CD4-positive, alpha-beta T cell treated with Interleukin-21 for 1 hour (primary cell): ENCODE measurements at places on chromosomes 5 and 9.

DNA sequence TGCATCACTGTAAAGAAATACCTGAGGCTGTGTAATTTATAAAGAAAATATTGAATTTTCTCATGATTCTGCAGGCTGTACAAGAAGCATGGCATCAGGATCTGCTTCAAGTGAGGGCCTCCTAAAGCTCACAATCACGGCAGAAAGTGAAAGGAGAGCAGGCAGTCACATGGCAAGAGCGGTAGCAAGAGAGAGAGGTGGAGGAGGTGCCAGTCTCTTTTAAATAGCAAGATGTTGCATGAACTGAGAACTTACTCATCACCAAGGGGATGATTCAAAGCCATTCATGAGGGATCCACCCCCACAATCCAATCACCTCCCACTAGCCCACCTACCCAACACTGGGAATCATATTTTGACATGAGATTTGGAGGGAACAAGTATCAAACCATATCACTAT lies 184.5 kb upstream of the PAPPA start:
- no peak for DNase-seq

DNA sequence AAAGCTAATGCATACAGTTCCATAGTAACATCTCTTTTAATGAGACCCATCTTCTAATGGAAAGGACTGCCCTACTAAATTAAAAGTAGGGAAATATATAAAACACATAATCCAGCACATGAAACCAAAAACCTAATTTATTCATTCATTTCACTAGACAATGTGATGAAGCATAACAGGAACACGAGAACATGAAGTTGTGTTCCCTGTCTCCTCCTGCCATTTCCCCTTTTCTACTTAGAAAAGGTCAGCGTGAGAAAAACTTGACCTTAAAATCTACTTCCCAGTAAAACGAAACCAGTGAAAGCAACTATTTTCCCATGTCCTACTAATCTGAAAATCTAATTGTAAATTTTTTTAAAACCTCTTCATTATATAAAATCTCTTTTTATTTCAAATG lies 847.5 kb downstream of the TLE1 start:
- no peak for DNase-seq

GRCh38 chr5:68369023-68369359 lies 153.4 kb downstream of the PIK3R1 start:
- peak; percentile 13 for DNase-seq

GRCh38 chr9:79371948-79372555 lies 199.7 kb upstream of the TLE4 start:
- no peak for DNase-seq

DNA sequence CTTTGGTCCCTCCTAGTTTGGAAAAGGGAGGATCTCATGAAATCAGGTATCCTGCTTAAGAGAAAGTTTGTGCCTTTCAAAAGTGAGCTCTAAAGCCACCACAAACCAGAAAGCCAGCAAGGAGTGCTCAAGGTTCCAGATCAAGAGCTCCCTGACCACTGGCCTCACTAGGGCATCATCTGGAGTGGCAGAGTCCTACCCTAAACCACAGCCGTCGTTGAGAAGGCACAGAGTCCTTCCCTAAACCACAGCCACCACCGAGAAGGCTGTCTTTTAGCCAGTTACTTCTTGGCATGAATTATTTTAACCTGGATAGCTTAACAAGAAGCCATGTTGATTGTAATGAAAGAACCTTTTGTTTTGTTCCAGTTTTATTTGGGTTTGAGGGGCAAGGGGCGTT lies 102.9 kb downstream of the FRMD3 start:
- DNase-seq: no peak

GRCh38 chr5:158751961-158752655 lies 347.6 kb downstream of the EBF1 start:
- no peak for DNase-seq

GRCh38 chr5:152488869-152489268 lies 83.8 kb upstream of the NMUR2 start:
- DNase-seq: no peak

DNA sequence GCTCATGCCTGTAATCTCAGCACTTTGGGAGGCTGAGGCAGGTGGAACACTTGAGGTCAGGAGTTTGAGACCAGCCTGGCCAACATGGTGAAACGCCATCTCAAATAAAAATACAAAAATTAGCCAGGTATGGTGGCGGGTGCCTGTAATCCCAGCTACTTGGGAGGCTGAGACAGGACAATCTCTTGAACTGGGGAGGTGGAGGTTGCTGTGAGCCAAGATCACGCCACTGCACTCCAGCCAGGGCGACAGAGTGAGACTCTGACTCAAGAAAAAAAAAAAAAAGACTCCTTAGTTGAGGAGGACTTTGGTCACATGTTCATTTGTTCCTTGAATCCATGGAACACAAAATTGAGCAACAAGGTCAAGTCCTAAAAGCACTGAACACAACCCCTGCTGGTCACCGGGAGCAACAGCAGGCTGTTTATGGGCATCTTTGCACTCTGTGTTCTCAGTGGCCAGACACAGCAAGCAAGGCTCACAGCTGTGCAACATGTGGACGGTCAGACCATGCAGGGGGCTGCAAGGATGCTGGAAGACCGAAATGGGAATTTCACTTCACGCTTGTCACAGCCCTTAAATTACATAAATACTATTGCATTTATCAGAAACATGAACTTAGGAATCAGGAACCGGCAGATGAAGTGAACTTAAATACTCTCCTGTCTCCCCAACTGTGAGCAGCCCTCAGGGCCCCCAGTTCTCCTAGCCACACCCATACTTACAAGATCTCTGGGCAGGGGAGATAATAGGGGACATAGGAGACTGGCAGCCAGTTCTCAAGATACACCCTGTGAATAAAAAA lies 2.8 kb downstream of the GBGT1 start:
- peak; percentile 55 for DNase-seq

DNA sequence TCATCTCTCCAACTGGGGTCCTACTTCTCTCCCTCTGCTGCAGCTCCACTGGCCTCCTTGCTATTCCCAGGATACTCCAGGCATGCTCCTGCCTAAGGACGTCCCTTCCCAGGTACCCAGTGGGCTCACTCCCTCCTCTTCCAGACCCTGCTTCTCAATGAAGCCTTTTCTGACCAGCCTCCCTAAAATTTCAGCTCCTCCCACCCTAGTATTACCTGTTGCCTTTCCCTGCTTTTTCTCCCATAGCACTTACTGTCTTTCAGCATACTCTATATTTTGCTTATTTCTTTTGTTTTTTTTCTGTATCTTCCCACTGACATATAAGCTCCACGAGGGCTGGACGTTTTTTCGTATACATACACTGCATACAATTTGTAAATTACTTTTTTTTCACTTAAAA lies 26.1 kb upstream of the FSTL4 start:
- no peak for DNase-seq
